Bone marrow (tissue), 2 donors: ENCODE measurements at places on chromosomes 6 and 20.
A peak's percentile ranks its signal among the peaks of the same experiment; 100 is the strongest.

DNA sequence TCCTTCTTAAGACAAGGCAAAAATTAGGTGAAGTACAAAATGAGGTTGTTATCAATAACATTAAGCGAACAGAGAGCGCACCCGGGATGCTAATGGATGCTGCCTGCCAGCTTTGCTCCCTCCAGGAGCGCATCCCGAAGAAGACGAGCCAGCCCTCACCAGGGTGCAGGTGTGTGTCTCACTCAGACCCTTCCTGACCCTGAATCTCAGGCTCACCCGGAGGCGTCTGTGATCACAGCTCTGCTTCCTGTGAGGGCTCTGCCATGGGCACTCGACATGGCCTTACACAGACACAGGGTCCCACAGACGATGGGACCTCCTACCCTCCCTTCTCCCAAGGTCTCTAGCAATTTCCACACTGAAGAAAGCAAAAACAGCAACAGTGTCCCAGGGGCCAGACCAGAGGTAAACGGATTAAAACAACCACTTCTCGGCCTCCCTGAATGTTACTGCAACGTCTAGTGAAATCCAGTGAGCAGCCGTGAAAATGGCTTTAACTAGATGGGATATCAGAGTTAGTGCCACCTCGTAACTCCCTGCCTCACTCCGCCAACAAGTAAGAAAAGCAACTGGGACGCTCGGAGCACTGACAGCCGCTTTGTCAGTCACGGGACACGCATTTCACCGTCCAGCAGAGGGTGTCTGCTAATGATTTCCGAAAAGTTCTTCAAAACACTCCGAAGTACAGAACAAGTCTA, 11.7 kb downstream of the ZBTB46 start:
- DNase-seq: peak; percentile 39

GRCh38 chr20:2688041-2688591, 4.5 kb upstream of the EBF4 start:
- DNase-seq: peak; percentile 20

DNA sequence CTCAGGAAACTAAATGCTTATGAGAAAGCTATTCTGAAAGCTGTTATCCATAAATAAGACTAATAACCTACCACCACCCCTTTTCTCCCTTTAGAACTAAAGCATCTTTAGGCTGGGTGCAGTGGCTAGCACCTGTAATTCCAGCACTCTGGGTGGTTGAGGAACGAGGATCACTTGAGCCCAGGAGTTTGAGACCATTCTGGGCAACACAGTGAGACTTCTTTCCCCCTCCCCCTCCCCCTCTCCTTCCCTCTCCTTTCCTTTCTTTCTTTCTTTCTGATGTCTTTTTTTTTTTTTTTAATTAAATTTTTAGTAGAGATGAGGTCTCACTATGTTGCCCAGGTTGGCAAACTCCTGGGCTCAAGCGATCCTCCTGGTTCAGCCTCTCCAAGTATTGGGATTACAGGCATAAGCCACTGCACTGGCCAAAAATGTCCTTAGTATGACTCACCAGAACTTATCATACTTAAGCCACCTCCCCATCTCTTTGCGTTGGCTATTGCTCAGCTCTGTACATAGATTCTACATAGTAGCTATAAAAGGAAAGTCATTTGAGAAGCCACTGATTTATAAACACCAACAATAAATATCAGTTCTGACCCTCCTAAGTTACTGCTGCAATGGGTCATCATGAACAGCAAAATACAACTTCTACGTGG, 54.8 kb upstream of the SPDEF start:
- DNase-seq: no peak

- no peak for DNase-seq
Observed at GRCh38 chr6:70099732-70100131, 203.2 kb downstream of the COL9A1 start.
